ENCODE measurements at places on chromosomes 7 and 10. TPM values are rescaled to one million over a fixed set of nuclear protein-coding genes. Genes with fewer than 3 reads are reported as not detected.

ITGB8 gene
- total RNA-seq = 7.2 TPM

GPR141 gene
- total RNA-seq = not detected

MSMB gene
- not detected for total RNA-seq

PPP1R17 gene
- total RNA-seq = not detected

FAM25C gene
- not detected for total RNA-seq

ZPBP gene
- not detected for total RNA-seq

Measured in LHCN-M2 (cell line).